ENCODE measurements at places on chromosomes 2 and 18.

DNA sequence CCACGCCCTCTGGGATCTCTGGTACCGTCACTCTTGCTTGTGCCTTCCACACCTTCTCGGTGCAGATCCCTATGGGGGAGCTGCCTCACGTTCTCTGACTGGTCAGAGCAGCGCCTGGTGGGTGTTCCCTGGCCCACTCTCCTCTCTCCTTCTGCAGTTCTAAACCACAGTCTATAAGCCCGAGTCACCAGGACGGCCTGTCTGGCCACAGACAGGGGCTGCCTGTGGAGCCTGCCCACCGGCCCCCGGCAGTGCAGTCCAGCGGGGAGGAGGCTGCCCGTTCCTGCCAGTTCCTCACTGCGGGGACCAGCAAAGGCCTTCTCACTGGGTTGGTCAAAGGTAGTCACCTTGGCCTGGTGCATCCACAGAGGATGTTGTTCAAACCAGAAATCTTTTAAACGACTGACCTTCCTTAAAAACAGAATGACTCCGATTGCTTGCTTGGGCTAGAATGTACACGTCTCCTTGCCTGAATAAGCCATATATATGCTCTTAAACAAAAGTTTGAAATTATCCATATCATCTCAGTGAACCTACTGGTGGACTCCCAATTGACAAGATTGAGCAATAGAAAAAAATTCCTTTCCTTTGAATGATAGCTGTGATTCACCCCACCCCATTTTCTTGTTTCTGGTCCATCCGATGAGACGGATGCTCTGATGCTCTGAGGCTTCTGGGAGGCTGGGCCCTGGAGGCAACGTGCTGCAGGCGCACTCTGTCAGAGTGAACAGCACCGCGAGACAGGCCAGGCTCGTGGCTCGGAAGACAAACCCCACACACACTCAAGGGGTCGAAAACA, 61.2 kb downstream of the RALBP1 start:
- DNase-seq: no peak

- DNase-seq: no peak
Observed at GRCh38 chr2:150911766-150912280, 349.8 kb downstream of the RBM43 start.

GRCh38 chr2:240196716-240197461, 56.4 kb upstream of the OTOS start:
- DNase-seq: no peak

- DNase-seq: no peak
Observed at GRCh38 chr2:216657980-216658379, 24.8 kb downstream of the IGFBP2 start.

All from activated CD8-positive, alpha-beta memory T cell treated with anti-CD3 and anti-CD28 coated beads for 1 hour (primary cell).